ENCODE measurements at places on chromosomes 4 and X. TPM values are rescaled to one million over a fixed set of nuclear protein-coding genes. Genes with fewer than 3 reads are reported as not detected.
A peak's percentile ranks its signal among the peaks of the same experiment; 100 is the strongest.

TEC gene
- total RNA-seq, result 9.3 TPM

SLITRK4 gene
- 3.2 TPM for total RNA-seq

GYPB gene
- not detected for total RNA-seq

NLGN4X gene
- 2.5 TPM for total RNA-seq

SFRP2 gene
- total RNA-seq, result 49.8 TPM

OPRPN gene
- not detected for total RNA-seq

AKAP14 gene
- not detected for total RNA-seq

PLA2G12A gene
- 16.9 TPM for total RNA-seq

DNA sequence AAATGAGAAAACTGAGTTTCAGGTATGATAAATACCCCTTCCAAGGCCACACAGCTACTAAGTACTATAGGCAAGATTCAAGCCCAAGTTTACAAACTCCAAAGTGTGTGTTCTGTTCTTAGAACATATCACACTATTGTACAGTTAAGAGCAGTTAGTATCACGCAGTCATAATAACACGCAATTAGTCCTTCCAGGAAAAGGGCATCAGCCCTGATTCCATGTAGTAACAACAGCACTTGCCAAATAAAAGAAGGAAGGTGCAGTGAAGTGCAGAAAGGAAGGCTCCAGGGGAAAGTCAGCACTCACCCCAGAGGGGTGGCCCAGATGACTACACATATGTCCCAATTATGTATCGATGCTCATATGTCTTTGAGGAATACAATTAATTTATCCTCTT is 4.4 kb downstream of the TASL start:
- H3K4me1 ChIP-seq, result no peaks in the 10 kb centered on the region
- no peak overlapping the region for H3K4me3 ChIP-seq
- no peak overlapping the region for H3K27ac ChIP-seq

DNA sequence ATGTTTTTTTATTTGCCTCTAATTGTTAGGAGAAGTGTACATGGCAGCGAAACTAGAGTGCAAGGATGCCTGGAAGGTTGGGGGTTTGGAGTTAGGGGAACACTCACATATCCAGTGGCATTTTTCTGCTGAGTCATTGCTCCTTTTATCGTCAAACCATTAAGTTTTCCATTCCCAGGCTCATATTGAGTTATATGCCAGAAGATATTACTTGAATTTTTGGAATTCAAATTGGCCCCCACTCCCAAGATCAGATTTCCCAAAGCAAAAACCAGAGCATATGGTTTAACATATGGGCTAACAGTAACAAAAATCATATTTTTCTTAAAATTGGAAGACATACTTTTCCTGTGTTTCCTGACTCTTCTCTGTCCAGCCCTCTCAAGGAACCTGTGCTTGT is 152.7 kb downstream of the FSTL5 start:
- no peak overlapping the region for H3K27ac ChIP-seq
- no peaks in the 10 kb centered on the region for H3K4me1 ChIP-seq
- no peak for DNase-seq
- H3K27me3 ChIP-seq, result no peaks in the 10 kb centered on the region
- no peak overlapping the region for H3K4me3 ChIP-seq

GRCh38 chr4:98728433-98728832 is 70.0 kb upstream of the TSPAN5 start:
- no peak overlapping the region for H3K27ac ChIP-seq
- no peaks in the 10 kb centered on the region for H3K36me3 ChIP-seq
- no peaks in the 10 kb centered on the region for H3K27me3 ChIP-seq
- no peak overlapping the region for H3K4me3 ChIP-seq
- no peak for DNase-seq
- no peaks in the 10 kb centered on the region for H3K4me1 ChIP-seq

DNA sequence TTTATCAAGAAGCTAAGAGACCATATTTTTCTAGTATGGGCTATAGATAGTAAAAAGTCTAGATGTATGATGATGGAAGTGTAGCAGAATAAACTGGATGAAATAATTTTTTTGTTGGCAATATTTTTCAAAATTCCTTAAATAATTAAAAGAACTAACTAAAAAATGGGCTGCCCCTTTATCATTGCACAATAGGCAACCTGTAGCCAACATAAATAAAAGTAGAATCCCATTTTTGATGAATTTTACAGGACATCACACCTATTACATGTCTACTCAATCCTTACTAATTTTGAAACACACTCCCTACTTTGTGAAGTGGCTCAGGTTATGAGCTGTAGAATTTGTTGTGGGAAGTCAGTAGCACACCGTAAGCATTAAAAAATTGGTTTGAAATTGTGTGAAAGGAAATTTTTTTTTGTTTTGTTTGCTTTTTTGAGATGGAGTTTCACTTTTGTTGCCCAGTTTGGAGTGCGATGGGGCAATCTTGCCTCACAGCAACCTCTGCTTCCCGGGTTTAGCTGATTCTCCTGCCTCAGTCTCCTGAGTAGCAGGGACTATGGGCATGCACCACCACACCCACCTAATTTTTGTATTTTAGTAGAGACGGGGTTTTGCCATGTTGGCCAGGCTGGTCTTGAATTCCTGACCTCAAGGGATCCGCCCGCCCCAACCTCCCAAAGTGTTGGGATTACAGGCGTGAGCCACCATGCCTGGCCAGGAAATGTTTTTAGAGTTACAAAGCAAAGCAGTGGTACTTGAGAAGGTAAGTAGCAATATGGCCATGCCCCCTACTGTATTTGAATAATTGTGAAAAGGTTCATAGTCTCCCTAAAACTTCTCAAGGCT is 8.9 kb upstream of the RUFY3 start:
- H3K4me3 ChIP-seq, result no peak overlapping the region
- no peaks in the 10 kb centered on the region for H3K27me3 ChIP-seq
- no peaks in the 10 kb centered on the region for H3K4me1 ChIP-seq
- no peak for DNase-seq
- no peak overlapping the region for H3K27ac ChIP-seq

DNA sequence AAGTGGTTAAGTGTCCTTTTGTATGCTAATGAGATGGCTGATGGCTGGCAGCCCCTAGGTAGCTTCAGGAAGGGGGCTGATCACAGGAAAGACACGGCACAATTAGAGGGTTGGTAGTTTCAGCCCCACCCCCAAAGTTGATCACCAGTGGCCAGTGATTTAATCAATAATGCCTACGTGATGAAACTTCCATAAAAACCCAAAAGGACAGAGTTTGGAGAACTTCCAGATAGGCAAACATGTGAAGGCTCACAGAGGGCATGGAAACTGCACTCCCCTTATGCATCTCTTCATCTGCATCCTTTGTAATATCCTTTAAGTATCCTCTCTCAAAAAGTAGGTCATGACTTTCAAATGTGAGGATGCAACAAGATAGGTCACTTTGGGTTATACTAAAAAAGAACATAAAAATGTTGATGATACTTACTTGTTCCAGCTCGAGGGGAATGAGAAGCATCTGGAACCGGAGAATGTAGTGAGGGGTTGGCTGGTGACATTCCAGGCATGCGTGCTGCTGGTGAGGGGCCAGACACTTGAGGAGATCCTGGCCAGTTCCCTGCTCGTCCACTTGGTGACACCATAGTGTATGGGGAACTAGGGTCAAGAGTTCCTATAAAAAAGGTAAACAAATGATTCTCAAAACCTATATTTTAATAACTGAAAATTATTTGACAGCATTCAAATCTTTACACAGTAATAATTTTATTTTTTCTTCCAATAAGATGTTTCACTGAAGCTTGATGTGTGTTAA is 16.7 kb upstream of the CXorf38 start:
- no peak for DNase-seq
- H3K4me1 ChIP-seq, result no peaks in the 10 kb centered on the region
- H3K4me3 ChIP-seq, result no peak overlapping the region
- H3K36me3 ChIP-seq, result no peaks in the 10 kb centered on the region
- no peak overlapping the region for H3K27ac ChIP-seq

GRCh38 chrX:74814681-74815080 is 110.6 kb downstream of the NEXMIF start:
- no peaks in the 10 kb centered on the region for H3K4me1 ChIP-seq
- no peaks in the 10 kb centered on the region for H3K27me3 ChIP-seq
- H3K36me3 ChIP-seq, result no peaks in the 10 kb centered on the region
- no peak overlapping the region for H3K4me3 ChIP-seq
- H3K27ac ChIP-seq, result no peak overlapping the region

DNA sequence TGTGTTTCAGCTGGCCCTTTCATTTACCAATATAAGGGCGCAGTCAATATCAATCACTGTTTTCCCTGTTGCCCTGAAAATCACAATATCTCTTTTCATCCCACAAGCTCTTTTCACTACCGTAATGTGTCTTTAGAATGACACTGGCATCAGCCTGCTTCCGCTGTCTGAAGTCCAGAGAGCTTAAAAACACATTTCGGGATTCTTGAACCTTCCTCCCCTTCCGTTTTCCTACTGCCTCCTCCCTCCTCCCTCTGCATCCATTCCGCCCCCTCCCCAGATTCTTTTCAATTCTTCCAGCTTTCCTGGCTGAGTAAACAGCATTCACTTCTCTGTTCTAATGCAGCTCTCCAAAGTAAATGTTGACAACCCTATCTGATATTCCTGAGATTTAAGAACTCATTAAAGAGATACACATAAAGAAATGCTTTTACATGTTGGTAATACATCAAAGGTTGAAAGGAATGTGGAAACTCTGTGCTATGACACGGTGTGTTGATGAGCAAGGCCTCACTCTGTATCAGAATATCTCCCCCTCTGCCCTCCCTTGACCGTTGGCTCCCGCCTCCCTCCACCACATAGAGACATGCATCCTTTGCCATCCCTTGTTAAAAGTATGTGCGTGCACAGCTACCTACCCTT is 83.5 kb upstream of the SPRY1 start:
- no peaks in the 10 kb centered on the region for H3K27me3 ChIP-seq
- H3K27ac ChIP-seq, result no peak overlapping the region
- no peak for DNase-seq
- H3K4me3 ChIP-seq, result no peak overlapping the region

DNA sequence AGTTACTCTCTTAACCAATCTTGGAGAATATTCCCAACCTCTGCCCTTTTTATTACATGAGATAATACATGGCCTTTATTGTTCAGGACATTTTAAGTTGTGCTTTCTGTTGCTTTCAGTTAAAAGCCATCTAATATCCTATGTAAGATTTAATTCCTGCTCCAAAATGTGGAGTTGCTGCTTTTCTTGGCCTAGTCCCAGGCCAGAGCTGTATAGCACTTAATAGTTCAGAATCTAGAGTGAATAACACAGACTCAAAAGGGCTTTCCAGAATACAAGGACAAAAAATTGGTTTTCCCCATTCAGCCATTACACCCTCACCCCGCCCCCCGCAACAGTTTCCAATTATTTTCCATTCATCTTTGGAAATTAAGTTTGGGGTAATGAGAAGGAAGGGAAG is 144.3 kb upstream of the SMAD1 start:
- H3K27me3 ChIP-seq, result no peaks in the 10 kb centered on the region
- no peak for DNase-seq

DNA sequence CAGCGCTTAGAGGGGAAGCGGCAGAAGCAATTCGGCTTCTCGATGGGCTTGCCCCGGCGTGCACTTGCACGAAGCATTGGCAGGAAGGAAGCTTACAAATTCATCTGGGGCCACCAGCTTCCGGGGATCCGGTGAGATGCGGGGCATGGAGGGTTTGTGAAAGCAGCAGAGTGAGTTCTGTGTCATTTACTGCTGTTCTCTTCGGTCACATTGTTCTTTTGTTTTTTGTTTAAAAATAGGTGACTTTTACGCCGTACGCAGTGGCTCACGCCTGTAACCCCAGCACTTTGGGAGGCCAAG is 47.0 kb downstream of the ASMT start:
- no peak overlapping the region for H3K27ac ChIP-seq
- H3K27me3 ChIP-seq, result no peaks in the 10 kb centered on the region
- peaks cover 11% of the 10 kb centered on the region for H3K4me1 ChIP-seq
- H3K4me3 ChIP-seq, result no peak overlapping the region
- no peaks in the 10 kb centered on the region for H3K36me3 ChIP-seq

- no peaks in the 10 kb centered on the region for H3K36me3 ChIP-seq
- H3K4me3 ChIP-seq, result no peak overlapping the region
- H3K27me3 ChIP-seq, result no peaks in the 10 kb centered on the region
- DNase-seq, result no peak
- H3K27ac ChIP-seq, result no peak overlapping the region
- H3K4me1 ChIP-seq, result no peaks in the 10 kb centered on the region
These were observed 227.6 kb upstream of the HDX start for GRCh38 chrX:84729809-84730208.

DNA sequence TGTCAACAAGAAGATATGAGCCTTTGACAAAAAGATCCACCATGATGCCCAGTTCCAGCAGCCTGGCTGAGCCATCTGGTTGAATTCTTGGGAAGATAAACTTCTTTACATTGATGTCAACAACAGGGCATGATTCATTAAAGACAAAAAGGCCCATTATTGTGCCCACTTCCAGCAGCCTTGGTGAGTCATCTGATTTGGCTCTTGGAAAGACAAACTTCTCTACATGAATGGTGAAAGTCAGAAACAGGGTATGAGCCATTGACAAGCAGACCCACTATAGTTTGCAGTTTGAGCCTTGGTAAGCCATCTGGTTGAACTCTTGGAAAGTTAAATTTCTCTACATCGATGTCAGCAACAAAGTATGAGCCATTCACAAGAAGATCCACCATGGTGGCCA is 4.1 kb upstream of the CSF2RA start:
- no peak overlapping the region for H3K27ac ChIP-seq
- H3K4me3 ChIP-seq, result no peak overlapping the region
- no peaks in the 10 kb centered on the region for H3K27me3 ChIP-seq
- no peaks in the 10 kb centered on the region for H3K4me1 ChIP-seq

DNA sequence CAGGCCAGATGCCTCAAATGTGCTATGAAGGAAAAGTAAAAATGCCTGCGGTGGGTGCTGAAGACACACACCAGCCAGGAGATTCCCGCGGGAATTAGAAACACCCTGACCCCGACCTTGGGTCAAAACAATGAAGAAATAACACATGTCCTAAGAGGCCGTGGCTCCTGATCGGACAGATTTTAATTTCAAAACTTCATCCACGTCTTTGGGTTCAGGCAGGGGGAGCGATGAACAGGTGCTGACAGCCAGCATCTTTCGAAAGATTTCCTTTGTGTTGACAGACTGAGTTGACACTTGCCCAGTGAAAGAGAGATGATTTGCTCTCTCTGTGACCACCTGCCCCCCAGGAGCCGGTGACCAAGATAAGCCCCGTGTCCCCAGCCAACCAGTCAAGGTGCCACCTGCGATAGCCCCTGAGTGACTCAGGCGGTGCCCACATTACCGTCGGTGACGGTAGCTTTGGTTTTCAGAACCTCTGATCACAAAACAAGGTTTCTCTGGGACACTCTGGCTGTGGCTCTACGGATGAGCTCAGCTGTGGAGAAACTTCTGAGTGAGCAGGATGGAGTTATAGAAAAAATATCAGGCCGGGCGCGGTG is 11.0 kb upstream of the IL3RA start:
- no peaks in the 10 kb centered on the region for H3K4me1 ChIP-seq
- H3K27ac ChIP-seq, result no peak overlapping the region
- no peaks in the 10 kb centered on the region for H3K36me3 ChIP-seq
- DNase-seq, result no peak

GRCh38 chr4:143357161-143357845 is 20.6 kb downstream of the GAB1 start:
- no peaks in the 10 kb centered on the region for H3K36me3 ChIP-seq
- H3K27ac ChIP-seq, result peak overlapping the region; percentile 5
- no peaks in the 10 kb centered on the region for H3K27me3 ChIP-seq
- DNase-seq, result no peak
- no peak overlapping the region for H3K4me3 ChIP-seq

GRCh38 chrX:23670528-23670927 is 3.2 kb downstream of the PRDX4 start:
- peaks cover 4% of the 10 kb centered on the region for H3K4me1 ChIP-seq
- H3K27ac ChIP-seq, result no peak overlapping the region
- no peak for DNase-seq
- H3K36me3 ChIP-seq, result no peaks in the 10 kb centered on the region
- no peak overlapping the region for H3K4me3 ChIP-seq
